ENCODE measurements at places on chromosomes 6 and 20.
A peak's percentile ranks its signal among the peaks of the same experiment; 100 is the strongest.

- no peak for DNase-seq
Observed at GRCh38 chr20:23228912-23229311, 121.7 kb upstream of the NXT1 start.

GRCh38 chr6:154709621-154710020 lies 23.6 kb upstream of the SCAF8 start:
- DNase-seq: no peak

- DNase-seq: no peak
Observed at GRCh38 chr6:88045521-88046136, 2.0 kb upstream of the SPACA1 start.

DNA sequence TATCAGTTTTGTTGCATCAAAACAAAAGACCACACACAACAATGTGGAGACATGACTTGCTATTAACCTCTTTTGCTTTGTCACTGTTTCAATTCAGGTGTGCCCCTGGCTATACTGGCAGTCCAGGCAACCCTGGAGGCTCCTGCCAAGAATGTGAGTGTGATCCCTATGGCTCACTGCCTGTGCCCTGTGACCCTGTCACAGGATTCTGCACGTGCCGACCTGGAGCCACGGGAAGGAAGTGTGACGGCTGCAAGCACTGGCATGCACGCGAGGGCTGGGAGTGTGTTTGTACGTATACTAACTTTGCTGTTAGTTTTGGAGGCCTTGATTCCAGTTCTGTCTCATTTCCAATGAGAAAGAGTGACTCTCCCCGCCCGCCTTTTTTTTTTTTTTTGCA lies 356.9 kb downstream of the ARHGAP18 start:
- no peak for DNase-seq

- DNase-seq: no peak
Observed at GRCh38 chr20:8932192-8933165, 136.4 kb upstream of the PLCB4 start.

DNA sequence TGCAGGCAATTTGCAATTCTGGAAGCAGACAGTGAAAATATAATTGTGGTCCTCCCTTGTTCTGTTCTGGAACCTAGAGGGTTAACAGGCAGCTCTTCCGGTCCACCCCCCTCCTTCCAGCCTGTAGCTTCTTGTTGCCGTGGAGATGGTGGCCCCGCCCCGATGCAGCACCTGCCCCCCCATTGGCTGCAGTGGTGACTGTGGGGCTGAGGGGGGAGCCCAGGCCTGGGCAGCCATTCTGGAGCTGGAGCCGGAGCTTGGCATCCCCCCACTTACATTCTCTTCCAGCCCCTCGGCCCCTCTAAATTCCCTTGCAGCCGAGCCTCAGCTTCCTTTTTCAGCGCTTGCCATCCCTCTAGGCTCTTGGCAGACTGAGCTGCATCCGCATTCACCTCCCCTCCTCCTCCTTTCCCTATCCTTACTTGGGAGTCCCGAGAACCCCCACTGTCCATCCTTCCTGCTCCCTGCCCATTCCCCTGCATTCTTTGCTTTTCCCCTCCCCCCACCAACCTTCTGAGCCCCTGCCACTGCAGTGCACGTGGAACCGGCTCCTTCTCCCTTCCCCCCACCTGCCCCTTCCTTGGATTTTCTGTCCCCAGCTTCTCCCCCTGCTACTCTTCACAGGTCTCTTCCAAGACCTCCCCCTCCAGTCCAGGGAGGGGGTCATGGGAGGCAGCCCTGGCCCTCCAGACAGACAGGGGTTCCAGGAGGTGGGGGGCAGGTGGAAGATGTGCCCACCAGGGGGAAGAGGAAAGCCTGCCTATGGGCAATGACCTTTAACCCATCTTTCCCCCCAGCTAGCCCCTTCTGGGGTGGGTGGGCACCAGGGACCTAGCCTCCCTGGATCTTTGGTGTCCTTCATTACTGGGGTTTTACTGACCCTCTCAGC lies 11.4 kb downstream of the SYNGAP1 start:
- DNase-seq: peak; percentile 35

DNA sequence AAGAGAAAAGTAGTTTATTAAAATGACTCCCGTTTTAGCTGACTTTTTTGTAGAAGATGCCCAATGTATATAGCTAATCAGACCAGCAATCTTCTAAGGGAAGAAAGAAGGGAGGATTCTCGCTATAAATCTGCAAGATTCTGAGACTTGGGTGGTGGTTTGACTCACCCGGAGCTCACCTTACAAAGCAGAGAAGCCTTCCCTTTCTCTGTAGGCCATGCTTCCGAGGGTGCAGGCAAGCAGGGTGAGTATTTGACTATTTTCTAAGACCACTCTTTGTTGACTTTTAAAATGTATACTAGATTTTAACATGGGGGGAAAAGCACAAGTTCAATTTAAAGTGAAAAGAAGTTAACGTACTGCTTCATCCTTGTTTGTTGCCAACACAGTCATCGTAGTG lies 2.7 kb downstream of the OLIG3 start:
- no peak for DNase-seq

- DNase-seq: no peak
Observed at GRCh38 chr6:89140347-89141156, 5.3 kb upstream of the PM20D2 start.

- no peak for DNase-seq
Observed at GRCh38 chr20:22371843-22372242, 212.5 kb downstream of the FOXA2 start.

DNA sequence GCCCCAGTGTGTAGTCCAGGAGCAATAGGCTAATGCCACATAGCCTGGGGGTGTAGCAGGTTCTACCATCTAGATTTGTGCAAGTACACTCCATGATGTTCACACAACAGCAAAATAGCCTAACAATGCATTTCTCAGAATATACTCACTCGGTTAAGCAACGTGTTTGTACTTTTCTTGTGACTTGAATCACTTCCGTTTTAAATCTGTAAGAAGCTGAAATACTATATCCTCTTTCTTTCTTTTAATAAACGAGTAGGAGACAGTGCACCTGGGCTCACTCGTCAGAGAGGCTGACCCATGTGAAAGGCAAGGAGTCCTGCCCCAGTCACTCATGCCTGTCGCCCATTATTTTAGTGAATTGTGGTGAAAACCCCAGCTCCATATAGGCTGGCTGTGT lies 201.6 kb downstream of the FOXA2 start:
- no peak for DNase-seq

GRCh38 chr6:87095087-87095509 lies at the start of gene CGA:
CGA (minus strand) TSS chr6:87095106; CDS start chr6:87088200, 6,906 bp downstream.
- DNase-seq: no peak

GRCh38 chr20:23691675-23692074 lies 2.8 kb upstream of the CST4 start:
- DNase-seq: no peak

DNA sequence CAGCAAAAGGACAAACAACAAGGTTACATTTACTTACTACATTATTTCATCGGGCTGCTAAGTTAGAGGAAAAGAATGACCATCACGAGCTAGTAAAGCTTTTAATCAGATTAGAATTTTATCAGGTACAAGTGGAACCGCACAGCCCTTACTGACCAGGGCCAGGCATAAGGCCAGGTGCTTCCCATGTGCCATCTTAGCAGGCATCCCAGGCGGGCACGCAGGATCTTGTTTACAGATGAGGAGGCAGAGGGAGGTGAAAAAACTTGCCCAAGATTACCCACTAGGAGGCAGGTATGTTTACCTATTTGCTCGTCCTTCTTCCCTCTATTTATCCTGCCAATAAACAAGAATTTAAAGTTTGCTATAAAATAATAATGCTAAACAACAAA lies 10.7 kb downstream of the EZR start:
- DNase-seq: no peak
